ENCODE measurements at places on chromosomes 7 and 10. TPM values are rescaled to one million over a fixed set of nuclear protein-coding genes. Genes with fewer than 3 reads are reported as not detected.

Gene HKDC1
- total RNA-seq: not detected

Gene PHKG1
- 15.3 TPM for total RNA-seq

DNA sequence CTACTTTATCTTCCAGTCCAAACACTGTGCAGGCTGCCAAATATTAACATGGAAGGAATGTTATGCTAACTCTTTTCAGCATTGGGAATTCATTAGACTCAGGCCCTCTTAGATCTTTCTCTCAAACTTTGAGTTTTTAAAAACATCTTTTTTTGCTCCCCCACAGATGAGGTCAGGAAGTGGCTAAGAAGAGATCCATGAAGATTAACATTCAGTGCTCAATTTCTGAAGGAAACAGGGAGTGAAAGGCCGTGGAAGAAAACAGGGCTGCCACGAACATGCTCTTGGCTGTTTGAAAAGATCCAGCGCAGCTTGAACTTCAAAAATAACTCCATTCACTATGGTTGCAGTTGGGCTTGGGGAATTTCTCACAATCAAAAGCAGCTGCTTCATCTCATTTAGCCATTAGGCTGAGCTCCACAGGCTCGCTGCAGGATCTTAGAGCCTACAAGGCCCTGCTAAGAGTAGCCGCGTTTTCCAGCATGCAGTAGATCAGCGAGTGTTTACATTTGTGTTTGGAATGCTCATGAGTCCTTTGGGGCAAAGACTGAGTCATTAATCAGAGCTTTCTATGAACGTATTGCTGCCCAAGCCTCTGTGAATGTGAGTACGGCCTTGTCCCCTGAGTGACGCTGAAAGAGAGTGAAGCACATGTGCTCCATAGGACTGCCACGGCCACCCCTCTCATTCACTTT, 41.2 kb upstream of the TNS3 start:
- DNase-seq: no peak

Gene PTEN
- total RNA-seq: 59.5 TPM

DNA sequence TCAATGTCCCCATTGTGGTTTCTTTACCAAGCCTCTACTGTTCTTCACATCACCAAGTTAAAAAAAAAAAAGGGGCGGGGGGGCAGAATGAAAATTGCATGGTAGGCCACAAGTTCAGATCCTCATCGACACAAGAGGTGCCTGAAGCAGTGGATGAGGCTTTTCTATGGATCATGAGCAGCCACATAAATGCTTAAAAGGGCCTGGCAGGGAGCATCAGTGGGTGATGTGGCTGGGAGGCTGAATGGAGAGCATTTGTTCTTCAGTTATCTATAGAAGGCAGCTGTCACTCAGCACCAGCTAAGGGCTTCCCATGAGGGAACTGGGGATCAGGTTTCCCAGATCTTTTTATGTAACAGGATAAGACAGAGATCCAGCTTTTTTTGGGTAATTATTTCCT, 117.9 kb downstream of the CFTR start:
- DNase-seq: no peak

- no peak for DNase-seq
Observed at GRCh38 chr10:130717083-130717482, 580.9 kb downstream of the GLRX3 start.

Gene CHAT
- not detected for total RNA-seq

Gene TRIL
- 2.6 TPM for total RNA-seq

Gene CDNF
- 2.3 TPM for total RNA-seq

DNA sequence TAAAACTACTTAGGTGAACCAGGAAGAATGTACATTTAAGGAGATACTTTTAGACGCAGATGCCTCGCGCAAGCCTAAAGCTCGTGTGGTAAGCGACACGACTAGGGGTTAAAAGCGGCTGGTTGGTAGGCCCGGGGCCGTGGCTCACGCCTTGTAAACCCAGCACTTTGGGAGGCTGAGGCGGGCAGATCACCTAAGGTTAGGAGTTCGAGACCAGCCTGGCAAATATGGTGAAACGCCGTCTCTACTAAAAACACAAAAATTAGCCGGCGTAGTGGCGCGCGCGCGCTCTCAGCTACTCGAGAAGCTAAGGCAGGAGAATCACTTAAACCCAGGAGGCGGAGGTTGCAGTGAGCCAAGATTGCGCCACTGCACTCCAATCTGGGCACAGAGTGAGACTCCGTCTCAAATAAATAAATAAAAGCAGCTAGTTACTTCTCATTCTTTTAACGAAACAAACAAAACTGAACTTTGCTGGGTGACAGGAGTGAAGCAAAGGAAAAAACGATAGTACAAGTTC, 879 bp downstream of the NUDT5 start:
- DNase-seq: peak; percentile 77

DNA sequence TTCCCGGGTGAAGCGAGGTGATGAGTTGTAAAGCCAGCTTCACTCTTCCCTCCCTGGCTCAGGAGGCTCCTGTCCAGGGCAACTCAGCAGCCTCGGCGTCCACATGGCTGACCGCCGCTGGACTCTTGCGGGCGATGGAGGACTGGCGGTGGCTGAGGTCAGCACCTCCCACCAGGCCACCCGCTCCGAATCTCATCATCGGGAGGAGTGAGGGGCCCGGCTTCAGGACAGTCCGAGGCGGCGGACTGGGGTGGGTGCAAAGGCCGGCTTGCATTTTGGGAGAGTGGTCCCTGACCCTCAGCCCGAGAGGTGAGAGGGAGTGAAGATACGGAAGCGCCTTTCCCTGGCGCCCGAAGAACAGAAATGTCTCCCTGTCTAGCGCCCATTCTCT, 759 bp downstream of the DNAJB12 start:
- DNase-seq: no peak

GRCh38 chr7:28381466-28381865, 30.9 kb upstream of the CREB5 start:
- no peak for DNase-seq

Gene OR2A14
- not detected for total RNA-seq

DNA sequence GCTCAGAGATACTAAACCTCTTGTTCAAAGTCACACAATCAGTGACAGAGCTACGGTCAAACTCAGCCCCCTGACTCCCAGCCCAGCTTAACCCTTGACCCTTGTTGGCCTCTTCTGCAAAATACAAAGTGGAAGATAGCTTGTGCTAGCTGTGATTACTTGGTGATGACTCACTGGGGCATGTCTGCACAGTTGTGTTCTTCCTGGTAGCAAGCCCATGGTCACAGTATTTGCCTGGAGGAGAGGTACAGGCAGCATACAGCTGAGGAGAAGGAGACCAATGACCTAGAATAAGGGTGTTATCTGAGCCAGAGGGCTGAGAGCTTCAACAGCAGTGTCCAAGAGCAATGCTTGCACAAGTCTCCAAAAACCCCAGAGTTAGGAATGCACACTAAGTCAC, 5.7 kb upstream of the HSPA12A start:
- DNase-seq: no peak

GRCh38 chr7:101433688-101434087, 71.0 kb downstream of the COL26A1 start:
- DNase-seq: no peak

- DNase-seq: no peak
Observed at GRCh38 chr10:59360605-59361405, 1.5 kb downstream of the FAM13C start.

GRCh38 chr10:5555881-5556280, 31.1 kb downstream of the CALML3 start:
- DNase-seq: peak; percentile 44

Gene EGFR
- total RNA-seq: 7.6 TPM

GRCh38 chr10:48522011-48522765, 82.7 kb downstream of the ARHGAP22 start:
- peak; percentile 67 for DNase-seq

Gene KLF14
- not detected for total RNA-seq

GRCh38 chr10:62541811-62542210, 167.6 kb downstream of the ZNF365 start:
- DNase-seq: no peak

DNA sequence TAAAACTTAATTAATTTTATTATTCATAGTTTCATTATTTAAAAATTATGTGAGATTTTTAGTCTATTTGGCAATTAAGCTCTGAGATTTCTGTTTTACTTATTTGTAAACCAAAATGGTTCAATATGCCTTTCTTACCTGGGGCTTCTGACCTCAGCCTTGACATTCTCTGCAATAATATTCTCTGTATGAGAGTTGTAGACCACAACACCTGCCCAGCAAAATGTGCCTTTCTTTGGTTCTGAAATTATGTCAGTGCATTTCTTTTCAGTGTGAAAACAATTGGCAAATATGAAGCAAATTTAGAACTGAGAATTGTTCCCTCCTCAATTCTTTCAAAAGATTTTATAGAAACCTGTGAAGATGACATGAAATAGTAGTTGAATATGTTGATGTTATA, 426.4 kb upstream of the FZD8 start:
- DNase-seq: no peak

DNA sequence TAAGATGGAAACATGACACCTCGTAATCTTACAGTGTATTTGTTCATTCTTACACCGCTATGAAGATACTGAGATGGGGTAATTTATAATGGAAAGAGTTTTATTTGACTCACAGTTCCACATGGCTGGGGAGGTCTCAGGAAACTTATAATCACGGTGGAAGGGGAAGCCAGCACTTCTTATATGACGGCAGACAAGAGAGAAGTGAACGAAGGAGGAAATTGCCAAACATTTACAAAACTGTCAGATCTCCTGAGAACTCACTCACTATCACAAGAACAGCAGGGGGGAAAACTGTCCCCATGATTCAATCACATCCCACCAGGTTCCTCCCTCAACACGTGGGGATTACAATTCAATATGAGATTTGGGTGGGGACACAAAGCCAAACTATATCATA, 282.3 kb downstream of the HGF start:
- DNase-seq: no peak

DNA sequence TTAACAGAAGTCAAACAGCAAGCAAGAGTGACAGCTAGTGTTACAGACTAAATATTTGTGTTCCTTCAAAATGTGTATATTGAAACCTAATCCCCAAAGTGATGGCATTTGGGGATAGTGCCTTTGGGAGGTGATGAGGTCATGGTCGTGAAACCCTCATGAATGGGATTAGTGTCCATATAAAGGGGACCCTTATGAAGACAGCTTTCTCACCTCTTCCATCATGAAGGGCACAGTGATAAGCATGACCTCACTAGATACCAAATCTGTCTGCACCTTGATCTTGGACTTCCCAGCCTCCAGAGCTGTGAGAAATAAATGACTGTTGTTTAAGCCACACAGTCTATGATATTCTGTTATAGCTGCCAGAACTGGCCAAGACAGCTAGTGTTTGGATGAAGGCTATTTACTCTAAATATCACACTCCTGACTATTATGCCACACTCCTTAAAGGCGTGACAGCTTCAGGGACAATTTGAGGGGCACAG, 235.7 kb upstream of the TMEM72 start:
- no peak for DNase-seq

Data from cardiac septum (tissue), 1 donor.